ENCODE measurements at places on chromosomes 5 and 9.

DNA sequence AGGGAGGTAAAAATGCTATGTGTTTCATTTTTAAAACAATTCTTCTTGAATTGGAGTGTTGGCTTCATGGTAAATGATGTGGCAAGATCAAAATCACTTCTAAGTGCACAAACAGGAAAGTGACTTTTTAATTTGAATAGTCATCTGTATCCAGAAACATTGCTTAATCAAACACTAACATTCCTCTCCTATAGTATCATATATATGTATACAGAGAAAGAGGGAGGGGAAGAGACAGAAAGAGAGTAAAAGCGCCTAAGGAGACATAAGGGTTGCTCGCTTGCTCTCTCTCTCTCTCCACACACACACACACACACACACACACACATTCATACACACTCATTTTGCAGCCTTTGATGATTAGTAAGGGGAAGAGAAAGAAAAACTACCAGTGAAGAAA lies 95.4 kb upstream of the PRDM9 start:
- no peak for DNase-seq

GRCh38 chr9:4225291-4226028 lies 74.4 kb downstream of the GLIS3 start:
- DNase-seq = no peak

GRCh38 chr5:60843936-60844905 lies at the start of gene ELOVL7:
Gene ELOVL7, minus strand, starts transcription at chr5:60844269. Its CDS starts 56,872 bp downstream, at chr5:60787397.
- DNase-seq = no peak

- no peak for DNase-seq
Observed at GRCh38 chr5:158660726-158661125, 439.0 kb downstream of the EBF1 start.

GRCh38 chr9:18238254-18238653 lies 235.7 kb upstream of the ADAMTSL1 start:
- no peak for DNase-seq

GRCh38 chr5:176998828-176999227 lies 7.8 kb downstream of the UIMC1 start:
- no peak for DNase-seq

GRCh38 chr5:16461782-16462181 lies 3.8 kb downstream of the ZNF622 start:
- no peak for DNase-seq

DNA sequence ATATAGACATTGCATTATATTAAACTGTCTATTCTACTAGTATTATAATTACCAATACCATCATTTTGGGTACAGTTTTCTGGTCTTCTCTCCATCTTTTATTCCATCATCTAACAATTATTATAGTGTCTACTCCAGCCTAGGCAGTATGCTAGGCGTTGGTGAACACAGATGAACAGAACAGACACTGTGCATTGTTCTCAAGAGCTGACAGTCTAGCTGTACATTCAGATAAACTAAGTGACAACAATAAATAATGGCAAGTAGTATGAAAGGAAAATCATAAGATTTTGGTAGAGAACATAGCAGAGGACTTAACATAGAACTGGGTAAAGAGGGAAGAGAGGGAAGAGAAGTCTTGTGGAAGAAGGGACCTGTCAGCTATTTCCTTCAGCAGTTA lies 12.5 kb upstream of the SGCD start:
- DNase-seq = no peak

DNA sequence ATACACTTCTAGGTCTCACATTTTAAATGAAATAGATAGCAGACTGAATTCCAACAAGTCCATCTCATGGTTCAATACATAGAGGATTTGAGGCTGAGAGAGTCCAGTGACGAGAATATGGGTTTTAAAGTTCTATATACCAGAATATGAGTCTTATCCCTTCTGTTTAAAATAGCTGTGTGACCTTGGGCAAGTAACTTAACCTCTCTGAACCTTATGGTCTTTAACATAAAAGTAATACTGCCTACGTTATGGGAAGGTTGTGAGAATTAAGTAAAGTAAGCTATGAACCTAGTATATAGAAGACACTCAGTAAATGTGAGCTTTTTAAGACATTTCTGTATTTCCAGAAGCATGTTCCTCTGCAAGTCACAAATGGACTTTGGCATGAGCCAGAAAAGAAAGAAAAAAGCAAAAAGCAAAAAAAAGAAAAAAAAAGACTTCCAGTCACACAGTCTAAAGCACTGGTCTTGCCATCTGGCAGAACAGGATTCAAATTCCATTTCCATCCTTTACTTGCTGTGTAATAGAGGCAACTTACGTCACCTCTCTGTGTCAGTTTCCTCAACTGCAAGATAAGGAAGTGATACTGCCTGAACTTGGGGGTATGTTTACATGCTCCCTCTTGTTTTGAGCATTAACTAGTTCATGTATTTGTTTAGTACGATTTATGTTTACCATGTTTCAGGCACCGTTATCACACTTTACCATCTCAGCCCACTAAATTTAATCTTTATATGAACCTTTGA lies 248.2 kb downstream of the TRIM32 start:
- no peak for DNase-seq

DNA sequence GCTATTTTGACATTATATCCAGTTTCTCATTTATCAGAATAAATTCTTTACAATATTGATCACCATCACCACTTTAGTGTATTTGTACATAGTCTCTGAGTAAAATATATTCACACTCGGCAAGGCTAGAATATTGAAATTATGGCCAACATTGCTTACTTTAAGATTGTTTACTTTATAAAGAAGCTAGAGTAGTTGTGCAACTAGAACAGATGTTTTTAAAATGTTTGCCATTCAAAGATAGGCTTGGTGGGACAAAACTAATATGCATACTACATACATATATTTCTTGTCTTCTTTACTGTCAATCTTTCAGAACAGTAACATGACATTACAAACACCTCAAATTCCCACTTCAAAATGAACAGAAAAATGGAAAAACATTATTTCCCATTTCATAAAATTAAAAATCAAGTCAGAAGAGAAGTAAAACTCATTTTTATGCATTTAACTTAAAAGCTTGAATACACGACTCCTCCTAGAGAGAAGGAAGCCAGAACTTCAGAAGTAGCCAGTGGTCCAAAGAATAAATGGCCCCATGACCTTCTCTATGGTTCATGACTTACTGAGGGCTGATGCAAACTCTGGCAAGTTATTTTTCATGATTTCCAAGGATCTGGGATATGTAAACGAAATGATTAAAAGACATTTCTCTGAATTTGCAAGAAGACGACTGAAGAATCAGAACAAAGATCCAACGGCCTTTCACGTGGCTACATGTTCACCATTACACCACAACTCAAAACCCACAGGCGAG lies 14.1 kb downstream of the MTX3 start:
- DNase-seq = no peak

DNA sequence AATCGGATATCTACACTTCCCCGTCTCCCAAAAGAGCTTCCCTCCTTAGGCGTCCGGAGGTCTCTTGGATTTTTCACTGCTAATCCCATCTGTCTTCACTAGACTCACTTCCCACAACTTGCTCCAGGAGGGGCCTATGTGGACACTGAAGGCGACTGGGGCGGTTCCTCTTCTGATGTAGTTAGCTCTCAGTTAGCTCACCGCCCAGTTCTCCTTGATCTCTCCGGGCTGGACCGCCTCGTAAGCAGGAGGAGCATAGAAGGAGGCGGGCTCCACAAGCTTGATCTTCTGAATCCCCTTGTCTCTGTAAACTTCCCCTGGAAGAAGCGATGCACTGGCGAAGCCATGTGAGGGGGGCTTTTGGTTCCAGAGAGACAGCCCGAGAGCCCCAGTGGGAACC lies 112.0 kb upstream of the SELENOP start:
- DNase-seq = no peak

GRCh38 chr5:143525176-143525575 lies 121.7 kb upstream of the NR3C1 start:
- DNase-seq = no peak

DNA sequence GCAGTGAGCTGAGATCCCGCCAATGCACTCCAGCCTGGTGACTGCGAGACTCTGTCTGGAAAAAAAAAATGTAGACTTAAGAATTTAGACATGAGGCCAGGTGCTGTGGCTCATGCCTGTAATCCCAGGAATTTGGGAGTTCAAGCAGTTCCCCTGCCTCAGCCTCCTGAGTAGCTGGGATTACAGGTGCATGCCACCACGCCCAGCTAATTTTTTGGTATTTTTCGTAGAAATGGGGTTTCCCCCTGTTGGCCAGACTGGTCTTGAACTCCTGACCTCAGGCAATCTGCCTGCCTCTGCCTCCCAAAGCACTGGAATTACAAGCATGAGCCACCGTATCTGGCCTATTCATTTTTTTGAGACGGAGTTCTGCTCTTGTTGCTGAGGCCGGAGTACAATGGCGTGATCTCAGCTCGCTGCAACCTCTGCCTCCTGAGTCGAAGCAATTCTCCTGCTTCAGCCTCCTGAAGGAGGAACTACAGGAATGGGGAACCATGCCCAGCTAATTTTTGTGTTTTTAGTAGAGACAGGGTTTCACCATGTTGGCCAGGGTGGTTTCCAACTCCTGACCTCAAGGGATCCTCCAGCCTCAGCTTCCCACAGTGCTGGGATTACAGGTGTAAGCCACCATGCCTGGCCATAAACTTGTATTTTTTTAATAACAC lies 14.0 kb downstream of the DDX46 start:
- DNase-seq = no peak

DNA sequence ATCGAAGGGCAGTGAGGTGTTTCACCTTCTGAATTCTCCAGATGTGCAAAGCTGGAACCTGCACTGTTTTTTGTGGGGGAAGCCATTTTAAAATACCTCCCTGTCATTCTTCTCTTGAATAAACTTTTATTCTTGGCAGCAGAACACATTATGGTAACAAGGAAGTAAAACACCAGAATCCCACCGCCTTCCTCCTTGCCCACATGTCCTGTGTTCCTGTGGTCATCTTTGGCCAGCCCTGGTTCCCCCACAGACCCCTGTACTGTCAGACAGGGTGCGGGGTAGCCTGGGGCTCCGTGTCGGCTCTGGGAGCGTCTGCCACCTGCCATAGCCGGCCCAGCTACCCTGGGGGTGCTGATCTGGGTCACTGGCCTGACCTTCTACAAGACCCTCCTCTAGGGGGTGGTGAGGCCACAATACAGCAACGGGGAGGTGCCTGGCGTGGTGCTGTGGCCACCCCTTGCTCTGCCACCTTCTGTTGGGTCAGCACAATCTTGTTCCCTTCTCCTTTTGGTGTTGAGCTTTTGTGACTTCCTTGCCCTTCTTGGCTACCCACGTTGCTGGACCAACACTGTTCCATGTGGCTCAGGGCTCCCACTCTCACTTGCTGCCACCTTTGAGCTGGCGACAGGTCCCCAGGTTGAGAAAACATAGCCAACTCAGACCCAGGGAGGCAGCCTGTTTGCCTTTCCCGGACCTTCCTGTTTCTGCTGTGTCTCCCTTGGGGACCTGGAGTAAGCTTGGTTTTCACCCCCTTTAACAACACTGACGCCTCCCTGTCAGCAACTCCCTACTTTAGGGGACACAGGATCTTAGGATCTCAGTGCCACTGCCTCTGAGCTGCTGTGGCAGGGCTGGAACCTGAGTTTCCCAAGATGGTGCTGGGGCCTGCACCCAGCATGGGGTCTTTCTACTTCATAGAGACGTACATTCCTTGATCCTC lies 4.8 kb downstream of the WNK2 start:
- DNase-seq = no peak
